ENCODE measurements at places on chromosomes 3 and 15.

DNA sequence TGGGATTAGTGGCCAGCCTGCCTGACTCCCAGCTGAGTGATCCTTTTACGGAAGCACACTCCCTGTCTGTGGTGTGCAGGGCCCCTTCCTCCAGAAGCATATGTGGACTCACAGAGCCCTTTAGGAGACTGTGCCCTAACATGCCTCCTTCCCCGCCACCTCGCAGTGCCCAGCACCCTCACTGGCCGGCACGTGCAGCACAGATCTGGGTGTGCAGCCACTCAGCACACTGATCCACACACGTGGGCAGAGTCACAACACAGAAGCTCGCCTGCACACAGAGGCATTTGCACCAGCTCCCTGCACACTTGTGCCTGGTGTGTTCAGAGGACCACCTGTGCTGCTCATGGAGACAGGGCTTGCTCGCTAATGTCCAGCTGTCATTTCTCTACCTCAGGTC lies 23.6 kb upstream of the CSPG4 start:
- no peak for DNase-seq
- no peaks in the 10 kb centered on the region for H3K4me1 ChIP-seq
- H3K4me3 ChIP-seq, result no peak overlapping the region
- no peaks in the 10 kb centered on the region for H3K27me3 ChIP-seq
- no peak overlapping the region for H3K27ac ChIP-seq
- no peaks in the 10 kb centered on the region for H3K36me3 ChIP-seq

- DNase-seq, result no peak
- no peaks in the 10 kb centered on the region for H3K36me3 ChIP-seq
- H3K4me1 ChIP-seq, result no peaks in the 10 kb centered on the region
- H3K27me3 ChIP-seq, result no peaks in the 10 kb centered on the region
- no peak overlapping the region for H3K27ac ChIP-seq
Measured at GRCh38 chr15:61226361-61227256, 2.5 kb downstream of the RORA start.

- no peak overlapping the region for H3K27ac ChIP-seq
- no peaks in the 10 kb centered on the region for H3K27me3 ChIP-seq
- no peak for DNase-seq
- no peak overlapping the region for H3K4me3 ChIP-seq
- H3K36me3 ChIP-seq, result no peaks in the 10 kb centered on the region
- H3K4me1 ChIP-seq, result peaks cover 11% of the 10 kb centered on the region
Measured at GRCh38 chr15:101495334-101496197, 6.1 kb upstream of the PCSK6 start.

DNA sequence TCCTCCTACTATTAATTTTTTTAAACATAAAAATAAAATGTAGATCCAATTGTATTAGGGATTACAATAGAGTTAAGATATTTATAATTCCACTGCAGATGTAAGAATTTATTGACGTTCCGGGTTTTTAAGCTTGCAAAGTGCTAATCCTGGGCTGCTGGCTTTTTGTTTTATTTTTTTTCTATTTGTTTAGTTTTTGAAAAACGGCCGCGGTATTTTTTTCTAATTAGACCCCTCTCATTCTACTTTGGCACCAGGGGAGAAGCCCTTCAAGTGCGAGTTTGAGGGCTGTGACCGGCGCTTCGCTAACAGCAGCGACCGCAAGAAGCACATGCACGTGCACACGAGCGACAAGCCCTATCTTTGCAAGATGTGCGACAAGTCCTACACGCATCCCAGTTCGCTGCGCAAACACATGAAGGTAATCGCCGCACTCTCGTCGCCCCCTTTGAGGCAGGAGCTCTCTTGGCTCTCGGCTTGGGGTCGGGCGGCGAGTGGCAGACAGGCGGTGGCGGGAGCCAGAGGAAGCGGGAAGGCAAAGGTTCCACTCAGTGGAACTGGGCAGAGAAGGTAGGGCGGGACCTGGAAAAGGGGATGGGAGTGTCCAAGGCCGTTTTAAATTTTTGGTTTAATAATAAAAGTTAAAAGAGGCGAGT lies 3.2 kb downstream of the ZIC1 start:
- H3K4me1 ChIP-seq, result no peaks in the 10 kb centered on the region
- H3K4me3 ChIP-seq, result no peak overlapping the region
- H3K27ac ChIP-seq, result no peak overlapping the region
- no peaks in the 10 kb centered on the region for H3K36me3 ChIP-seq

DNA sequence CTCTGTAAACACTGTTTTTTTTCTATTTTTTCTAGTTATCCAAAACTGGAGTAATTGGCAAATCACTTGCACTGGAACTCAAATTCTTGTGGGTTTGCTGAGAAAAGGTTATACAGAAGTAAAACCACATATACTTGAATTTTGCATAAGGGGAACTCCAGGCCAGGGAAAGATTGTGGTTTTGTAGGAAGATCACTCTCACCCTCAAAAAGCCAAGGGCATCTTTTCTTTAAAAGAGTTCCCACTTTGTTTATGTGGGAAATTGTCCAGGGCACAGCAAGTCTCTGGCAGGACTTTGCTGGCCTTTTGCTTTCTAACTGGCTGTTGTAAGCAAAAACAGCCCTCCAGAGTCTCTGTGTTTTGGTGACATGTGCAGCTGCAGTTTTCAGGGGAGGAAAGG lies 340.3 kb upstream of the RBMS3 start:
- DNase-seq, result peak; percentile 77
- peaks cover 90% of the 10 kb centered on the region for H3K27me3 ChIP-seq
- H3K4me1 ChIP-seq, result peaks cover 13% of the 10 kb centered on the region
- H3K4me3 ChIP-seq, result no peak overlapping the region

DNA sequence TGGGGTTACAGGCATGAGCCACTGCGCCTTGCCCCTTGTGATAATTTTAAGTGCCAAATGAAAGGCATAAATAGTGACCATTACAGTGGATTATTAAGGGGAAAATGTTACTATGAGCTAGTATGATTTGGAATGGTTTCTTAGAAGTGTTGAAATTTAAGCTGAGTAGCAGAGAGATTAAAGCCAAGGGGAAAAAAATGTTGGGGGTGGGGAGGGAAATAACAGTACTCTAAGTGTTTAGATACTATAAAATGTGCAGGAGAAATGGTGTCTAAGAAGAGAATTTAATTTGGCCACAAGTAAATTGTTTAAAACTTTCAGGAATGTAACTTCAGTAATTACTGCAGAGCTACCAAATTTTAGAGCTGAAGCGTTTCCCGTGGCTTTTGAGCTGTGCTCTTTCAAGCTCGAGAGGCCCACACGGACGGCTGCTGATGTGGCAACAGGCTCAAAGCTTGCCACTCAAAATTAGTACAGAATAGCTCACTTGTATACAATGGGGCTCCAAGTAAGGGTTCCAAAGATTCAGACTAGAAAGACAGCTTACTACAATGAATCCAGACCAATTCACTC lies 23.9 kb upstream of the SLC12A8 start:
- H3K36me3 ChIP-seq, result no peaks in the 10 kb centered on the region
- H3K4me1 ChIP-seq, result no peaks in the 10 kb centered on the region
- no peak overlapping the region for H3K4me3 ChIP-seq
- H3K27ac ChIP-seq, result no peak overlapping the region
- no peak for DNase-seq

DNA sequence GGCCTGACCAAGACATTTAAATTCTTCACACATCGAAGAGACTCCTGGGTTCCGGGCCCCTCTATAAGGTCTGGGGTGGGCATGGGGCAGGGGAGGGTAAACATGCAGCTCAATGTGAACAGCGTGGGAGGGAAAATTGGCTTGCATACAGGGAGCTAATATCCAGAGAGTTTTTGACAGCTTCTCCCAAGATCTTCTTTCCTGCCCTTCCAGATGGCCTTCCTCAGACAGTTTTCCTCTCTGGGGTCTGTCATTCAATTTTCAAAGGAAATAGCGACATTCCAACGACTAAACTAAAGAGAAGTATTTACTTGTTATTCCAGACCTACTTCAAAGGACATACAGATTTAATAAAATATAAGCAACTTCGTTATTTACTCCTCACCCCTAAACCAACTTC lies 1030.6 kb downstream of the MCTP2 start:
- H3K36me3 ChIP-seq, result no peaks in the 10 kb centered on the region
- H3K27ac ChIP-seq, result no peak overlapping the region
- H3K27me3 ChIP-seq, result no peaks in the 10 kb centered on the region
- no peak for DNase-seq
- no peak overlapping the region for H3K4me3 ChIP-seq

DNA sequence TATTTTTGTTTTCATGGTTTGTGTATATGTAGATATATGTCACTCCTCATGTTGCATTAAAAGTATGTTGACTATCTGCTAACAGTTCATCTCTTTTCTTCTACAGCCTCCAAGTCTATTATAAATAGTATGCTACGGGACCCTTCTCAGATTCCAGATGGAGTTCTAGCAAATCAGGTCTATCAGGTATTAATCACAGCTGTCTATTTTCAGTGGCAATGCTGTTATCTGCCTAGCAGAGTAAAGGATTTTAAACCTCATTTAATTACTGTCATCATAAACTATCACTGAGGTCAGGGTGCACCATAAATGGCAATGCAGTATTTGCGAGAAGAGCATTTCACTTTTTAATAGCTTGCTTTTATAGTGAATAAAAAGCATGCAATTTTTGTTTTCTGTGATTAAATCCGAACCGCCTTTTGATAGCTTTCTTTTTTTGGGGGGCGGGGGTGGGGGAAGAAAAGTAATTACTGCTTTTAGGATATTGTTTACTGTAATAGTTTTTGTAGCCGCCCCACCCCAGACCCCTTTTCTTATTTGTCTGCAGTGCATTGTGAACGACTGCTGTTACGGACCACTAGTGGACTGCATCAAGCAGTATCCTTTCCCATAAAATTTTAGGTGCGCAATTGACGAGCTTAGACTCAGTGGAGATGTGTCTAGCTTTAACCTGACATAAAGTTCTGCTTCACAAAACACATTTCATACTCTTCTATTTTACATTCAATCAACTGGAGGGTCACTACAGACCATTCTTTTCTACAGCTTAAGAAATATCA lies 112.3 kb downstream of the CDIN1 start:
- no peak overlapping the region for H3K27ac ChIP-seq
- no peaks in the 10 kb centered on the region for H3K27me3 ChIP-seq
- DNase-seq, result no peak

DNA sequence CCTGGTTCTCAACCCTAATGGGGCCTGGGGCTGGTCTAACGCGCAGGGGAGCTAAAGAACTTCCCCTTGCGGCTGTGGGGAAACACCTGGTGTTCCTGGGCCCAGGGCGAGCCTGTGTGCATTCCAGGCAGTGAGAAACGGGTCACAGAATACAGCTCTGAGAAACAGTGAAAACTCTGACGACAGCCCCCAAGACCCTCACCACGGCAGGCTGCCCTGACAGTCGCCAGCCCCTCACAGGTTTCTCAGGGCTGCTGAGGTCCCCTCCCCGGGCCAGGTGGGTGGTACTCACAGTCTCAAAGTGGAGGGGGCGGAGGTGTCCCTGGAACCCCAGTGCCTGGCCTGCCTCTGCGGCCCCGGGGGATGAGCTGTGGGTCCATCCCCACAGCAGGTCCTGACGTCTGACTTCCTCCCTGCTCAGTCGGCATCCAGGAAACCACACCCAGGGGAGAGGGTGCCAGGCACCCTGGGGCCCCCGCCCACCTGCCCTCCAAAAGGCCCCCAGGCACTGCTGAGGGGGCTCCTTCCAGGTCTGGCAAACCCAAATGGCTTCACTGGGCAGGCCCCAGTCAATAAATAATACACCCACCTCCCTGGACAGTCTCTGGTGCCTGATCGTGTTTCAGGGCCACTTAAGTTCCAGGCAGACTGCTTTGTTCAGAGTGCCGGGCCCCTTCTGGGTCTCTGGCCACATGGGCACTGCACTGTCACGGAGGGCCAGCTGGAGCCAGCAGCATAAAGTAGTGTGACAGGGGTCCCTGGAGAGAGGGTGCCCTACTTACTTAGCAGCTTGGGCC lies 57.7 kb downstream of the IQSEC1 start:
- H3K36me3 ChIP-seq, result no peaks in the 10 kb centered on the region
- DNase-seq, result peak; percentile 69
- peak overlapping the region; percentile 75 for H3K4me3 ChIP-seq
- H3K4me1 ChIP-seq, result peaks cover 68% of the 10 kb centered on the region
- H3K27me3 ChIP-seq, result no peaks in the 10 kb centered on the region

- no peak overlapping the region for H3K4me3 ChIP-seq
- no peaks in the 10 kb centered on the region for H3K36me3 ChIP-seq
- H3K27me3 ChIP-seq, result no peaks in the 10 kb centered on the region
- no peak overlapping the region for H3K27ac ChIP-seq
- DNase-seq, result no peak
Measured at GRCh38 chr3:33936921-33937525, 138.6 kb downstream of the PDCD6IP start.

DNA sequence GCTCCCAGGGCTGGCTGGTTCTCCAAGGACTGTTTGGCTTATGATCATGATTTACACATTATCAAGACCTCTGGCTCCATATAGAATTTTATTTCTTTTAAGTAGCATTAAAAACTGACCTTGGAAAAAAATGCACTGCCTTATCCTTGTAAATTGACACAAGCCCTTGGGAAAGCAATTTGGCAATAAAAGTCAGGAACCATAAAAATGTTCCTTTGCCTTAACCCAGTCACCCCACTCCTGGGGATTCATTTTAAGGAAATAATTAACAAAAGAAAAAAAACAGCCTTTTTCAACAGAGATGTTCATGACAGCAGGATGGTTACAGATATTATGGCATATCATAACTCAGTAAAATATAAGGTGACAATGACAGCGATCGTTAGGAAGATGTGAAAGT lies 51.6 kb upstream of the NR2E3 start:
- H3K36me3 ChIP-seq, result no peaks in the 10 kb centered on the region
- H3K27me3 ChIP-seq, result no peaks in the 10 kb centered on the region
- no peak overlapping the region for H3K27ac ChIP-seq
- no peak for DNase-seq

- no peaks in the 10 kb centered on the region for H3K4me1 ChIP-seq
- no peaks in the 10 kb centered on the region for H3K36me3 ChIP-seq
- no peak for DNase-seq
- no peak overlapping the region for H3K4me3 ChIP-seq
Measured at GRCh38 chr3:32203854-32204253, 34.6 kb upstream of the CMTM8 start.

DNA sequence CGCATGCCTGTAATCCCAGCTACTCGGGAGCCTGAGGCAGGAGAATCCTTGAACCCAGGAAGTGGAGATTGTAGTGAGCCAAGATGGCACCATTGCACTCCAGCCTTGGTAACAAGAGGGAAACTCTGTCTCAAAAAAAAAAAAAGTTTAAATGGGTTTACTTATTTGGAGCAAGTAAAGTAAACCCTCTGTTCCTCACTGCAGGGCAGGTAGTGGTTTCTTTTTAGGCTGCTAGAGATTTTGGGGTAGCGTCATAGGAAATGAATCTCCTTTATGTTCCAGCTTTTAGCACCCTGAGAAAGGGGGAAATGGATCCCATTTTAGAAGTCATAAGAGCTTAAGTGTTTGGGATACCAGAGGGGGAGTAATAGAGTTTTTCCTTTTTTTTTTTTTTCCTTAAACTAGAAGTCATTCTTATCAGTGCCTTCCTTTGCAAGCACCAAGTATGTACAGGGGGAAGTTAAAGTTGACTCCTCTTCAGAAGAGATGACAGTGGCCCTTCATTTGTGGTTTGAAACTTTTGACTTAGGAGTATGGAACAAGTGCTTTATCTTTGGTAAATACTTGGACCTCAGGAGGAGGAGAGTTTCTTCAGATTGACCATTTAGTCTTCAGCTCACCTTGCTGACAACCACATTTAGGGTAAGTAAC lies 8.0 kb downstream of the PXK start:
- DNase-seq, result no peak
- H3K36me3 ChIP-seq, result no peaks in the 10 kb centered on the region
- H3K4me3 ChIP-seq, result no peak overlapping the region
- H3K4me1 ChIP-seq, result no peaks in the 10 kb centered on the region
- no peaks in the 10 kb centered on the region for H3K27me3 ChIP-seq

Measured in MM.1S (cell line).